ENCODE measurements at places on chromosomes 7 and 10. TPM values are rescaled to one million over a fixed set of nuclear protein-coding genes. Genes with fewer than 3 reads are reported as not detected.

The HOXA13 gene
- total RNA-seq = not detected

The VIPR2 gene
- 0.55 TPM for total RNA-seq

The GALNT17 gene
- not detected for total RNA-seq

- peaks cover 2% of the 10 kb centered on the region for H3K4me1 ChIP-seq
- no peaks in the 10 kb centered on the region for H3K36me3 ChIP-seq
- H3K27me3 ChIP-seq = peaks cover 3% of the 10 kb centered on the region
- H3K27ac ChIP-seq = no peak overlapping the region
- no peak overlapping the region for H3K4me3 ChIP-seq
Observed at GRCh38 chr7:108016841-108017775, 14.1 kb upstream of the LAMB1 start.

DNA sequence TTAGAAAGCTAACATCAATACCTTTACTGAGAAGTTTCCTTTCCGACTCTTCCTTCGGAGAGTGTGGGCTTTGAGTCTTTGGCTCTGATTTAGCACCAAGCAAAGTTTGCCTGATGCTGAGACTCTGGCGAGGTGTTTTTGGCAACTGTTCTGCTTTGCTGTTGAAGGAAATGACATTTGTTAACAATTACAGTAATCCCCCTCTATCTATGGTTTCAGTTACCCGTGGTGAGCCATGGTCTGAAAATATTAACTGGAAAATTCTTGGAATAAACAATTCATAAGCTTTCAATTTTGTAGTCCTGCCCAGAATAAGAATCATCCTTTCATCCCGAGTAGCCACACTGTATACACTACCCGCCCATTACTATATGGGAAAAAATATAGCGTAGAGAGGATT is 126.3 kb downstream of the ARHGAP21 start:
- no peak overlapping the region for H3K27ac ChIP-seq
- H3K4me3 ChIP-seq = no peak overlapping the region
- H3K4me1 ChIP-seq = peaks cover 3% of the 10 kb centered on the region
- H3K27me3 ChIP-seq = no peaks in the 10 kb centered on the region
- no peak for DNase-seq

GRCh38 chr10:49737474-49738201 is 24.5 kb downstream of the OGDHL start:
- H3K27ac ChIP-seq = no peak overlapping the region
- no peak overlapping the region for H3K4me3 ChIP-seq
- no peaks in the 10 kb centered on the region for H3K27me3 ChIP-seq
- DNase-seq = no peak

- no peak overlapping the region for H3K27ac ChIP-seq
- H3K27me3 ChIP-seq = no peaks in the 10 kb centered on the region
- no peaks in the 10 kb centered on the region for H3K4me1 ChIP-seq
- no peak for DNase-seq
- no peaks in the 10 kb centered on the region for H3K36me3 ChIP-seq
- no peak overlapping the region for H3K4me3 ChIP-seq
Observed at GRCh38 chr7:66281678-66282590, 76.8 kb downstream of the TPST1 start.
